Endothelial cell of umbilical vein (primary cell): ENCODE measurements at places on chromosomes 2 and 18. TPM values are rescaled to one million over a fixed set of nuclear protein-coding genes. Genes with fewer than 3 reads are reported as not detected.
A peak's percentile ranks its signal among the peaks of the same experiment; 100 is the strongest.

RNF125 gene
- 0.92 and 1.3 TPM in 2 replicates for total RNA-seq

ABCB11 gene
- 0.44 and 0.58 TPM in 2 replicates for total RNA-seq

TNFAIP6 gene
- total RNA-seq, result not detected in 2 replicates

SPHKAP gene
- not detected in 2 replicates for total RNA-seq

GRCh38 chr2:207779523-207779922 lies 9.8 kb upstream of the FZD5 start:
- no peak overlapping the region for H3K27ac ChIP-seq
- peaks cover 4% of the 10 kb centered on the region for H3K27me3 ChIP-seq
- H3K4me3 ChIP-seq, result no peak overlapping the region
- DNase-seq, result no peak
- no peaks in the 10 kb centered on the region for H3K4me1 ChIP-seq
- H3K36me3 ChIP-seq, result no peaks in the 10 kb centered on the region

CCDC148 gene
- total RNA-seq, result 0.69 TPM in 1 of 2 replicates, not detected in the other

DNA sequence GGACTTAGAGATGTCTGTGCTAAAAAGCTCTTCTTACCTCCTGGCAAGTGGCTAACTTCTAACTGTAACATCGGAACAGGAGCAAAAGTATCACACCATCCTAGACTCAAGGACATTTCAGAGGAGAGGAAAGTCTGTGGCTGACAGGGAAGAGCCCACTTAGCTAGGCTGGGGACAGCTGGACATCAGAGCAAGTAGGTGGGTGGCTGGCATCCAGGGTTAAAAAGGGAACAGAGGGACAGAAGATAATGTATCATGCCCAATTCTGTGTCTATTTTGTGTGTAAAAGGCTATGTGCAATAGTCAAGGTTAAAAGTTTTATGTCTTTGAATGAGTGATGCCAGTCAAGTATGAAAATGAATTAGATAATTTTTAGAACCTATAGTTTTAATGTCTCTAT lies 216.4 kb downstream of the GCA start:
- DNase-seq, result no peak
- H3K27me3 ChIP-seq, result no peaks in the 10 kb centered on the region
- no peaks in the 10 kb centered on the region for H3K4me1 ChIP-seq
- no peak overlapping the region for H3K27ac ChIP-seq
- no peak overlapping the region for H3K4me3 ChIP-seq
- H3K36me3 ChIP-seq, result no peaks in the 10 kb centered on the region

GRCh38 chr2:18896125-18896764 lies 306.9 kb upstream of the NT5C1B start:
- H3K4me3 ChIP-seq, result no peak overlapping the region
- DNase-seq, result no peak
- H3K27me3 ChIP-seq, result no peaks in the 10 kb centered on the region
- no peaks in the 10 kb centered on the region for H3K4me1 ChIP-seq
- H3K36me3 ChIP-seq, result no peaks in the 10 kb centered on the region

HRH4 gene
- total RNA-seq, result not detected in 2 replicates

GRCh38 chr2:172153156-172153555 lies 50.5 kb upstream of the DLX2 start:
- H3K27ac ChIP-seq, result no peak overlapping the region
- H3K4me3 ChIP-seq, result no peak overlapping the region
- peaks cover 14% of the 10 kb centered on the region for H3K27me3 ChIP-seq
- H3K36me3 ChIP-seq, result no peaks in the 10 kb centered on the region
- DNase-seq, result no peak
- no peaks in the 10 kb centered on the region for H3K4me1 ChIP-seq

- H3K4me1 ChIP-seq, result peaks cover 14% of the 10 kb centered on the region
- no peak overlapping the region for H3K27ac ChIP-seq
- peak overlapping the region; percentile 34 for H3K4me3 ChIP-seq
- H3K27me3 ChIP-seq, result no peaks in the 10 kb centered on the region
Measured at GRCh38 chr2:64331114-64331645, 122.8 kb upstream of the LGALSL start.

GRCh38 chr2:220586980-220587530 lies 959.6 kb downstream of the SLC4A3 start:
- H3K4me3 ChIP-seq, result no peak overlapping the region
- H3K4me1 ChIP-seq, result no peaks in the 10 kb centered on the region
- DNase-seq, result no peak
- H3K27ac ChIP-seq, result no peak overlapping the region
- H3K27me3 ChIP-seq, result no peaks in the 10 kb centered on the region
- H3K36me3 ChIP-seq, result no peaks in the 10 kb centered on the region

- no peak overlapping the region for H3K4me3 ChIP-seq
- H3K36me3 ChIP-seq, result no peaks in the 10 kb centered on the region
- H3K4me1 ChIP-seq, result no peaks in the 10 kb centered on the region
- no peak overlapping the region for H3K27ac ChIP-seq
Measured at GRCh38 chr2:66607152-66607551, 172.2 kb downstream of the MEIS1 start.

DNA sequence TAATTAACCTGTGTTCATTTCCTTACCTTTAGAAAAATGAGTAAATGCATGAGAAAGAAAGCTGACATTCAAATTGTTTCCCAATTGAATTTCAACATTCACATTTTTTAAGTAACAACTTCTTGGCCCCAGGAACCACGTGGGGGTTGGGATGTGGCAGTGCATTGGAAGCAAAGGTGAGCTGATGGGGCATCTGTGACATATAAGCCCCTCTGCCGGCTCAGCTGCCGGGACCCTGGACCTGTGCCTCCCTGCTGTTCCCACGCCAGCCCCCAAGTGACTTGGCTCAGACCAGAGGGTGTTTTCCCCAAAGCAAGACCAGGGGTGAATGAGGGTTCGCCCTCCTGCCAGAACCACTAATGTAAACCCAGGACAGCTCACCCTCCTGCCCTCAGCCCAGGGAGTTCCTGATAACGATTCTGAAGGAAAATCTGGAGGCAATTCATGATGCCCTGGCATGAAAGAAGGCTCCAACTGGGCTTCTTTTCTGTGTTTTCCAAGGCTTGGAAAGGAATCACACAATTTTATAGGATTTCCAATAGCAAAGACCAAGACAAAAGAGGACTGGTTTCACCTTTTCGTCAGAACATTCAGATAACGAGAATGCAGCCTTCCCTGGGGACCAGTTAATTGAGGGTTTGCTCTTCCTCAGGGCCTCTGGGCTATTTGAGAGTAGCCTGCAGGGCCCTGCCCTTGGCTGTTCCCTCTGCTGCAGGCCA lies 193.2 kb upstream of the TWIST2 start:
- no peak overlapping the region for H3K27ac ChIP-seq
- H3K36me3 ChIP-seq, result no peaks in the 10 kb centered on the region
- no peak for DNase-seq
- no peaks in the 10 kb centered on the region for H3K27me3 ChIP-seq
- no peak overlapping the region for H3K4me3 ChIP-seq

NT5C1B gene
- not detected in 2 replicates for total RNA-seq

- no peaks in the 10 kb centered on the region for H3K4me1 ChIP-seq
- no peak within 1 kb of the TSS for H3K27ac ChIP-seq
- no peak for DNase-seq
- no peak within 1 kb of the TSS for H3K4me3 ChIP-seq
Measured at GRCh38 chr2:68734688-68735525, at the start of gene ARHGAP25. ARHGAP25 (plus strand) TSS chr2:68734811; CDS start chr2:68735200, 389 bp downstream.

DNA sequence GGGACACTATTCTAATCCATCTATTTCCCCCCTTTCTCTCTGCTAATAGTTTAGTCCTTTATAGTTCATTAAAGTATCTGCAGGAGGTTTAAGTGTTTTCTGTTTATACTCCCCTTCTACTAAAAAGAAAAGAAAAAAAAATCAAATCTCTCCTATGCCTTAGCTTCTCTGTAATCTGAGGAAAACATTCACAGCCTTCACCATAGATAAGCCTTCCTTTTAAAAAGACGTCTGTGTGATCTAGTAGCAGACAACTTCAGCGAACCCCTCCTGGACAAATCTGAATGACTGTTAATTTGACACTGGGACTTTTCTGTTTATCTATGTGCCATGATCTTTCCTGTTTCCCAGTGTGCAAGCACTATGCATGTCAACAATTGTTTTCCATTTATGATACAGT lies 70.4 kb upstream of the CDH19 start:
- H3K36me3 ChIP-seq, result no peaks in the 10 kb centered on the region
- no peak overlapping the region for H3K4me3 ChIP-seq
- no peaks in the 10 kb centered on the region for H3K27me3 ChIP-seq
- H3K4me1 ChIP-seq, result no peaks in the 10 kb centered on the region
- DNase-seq, result peak; percentile 5
- H3K27ac ChIP-seq, result no peak overlapping the region

DNA sequence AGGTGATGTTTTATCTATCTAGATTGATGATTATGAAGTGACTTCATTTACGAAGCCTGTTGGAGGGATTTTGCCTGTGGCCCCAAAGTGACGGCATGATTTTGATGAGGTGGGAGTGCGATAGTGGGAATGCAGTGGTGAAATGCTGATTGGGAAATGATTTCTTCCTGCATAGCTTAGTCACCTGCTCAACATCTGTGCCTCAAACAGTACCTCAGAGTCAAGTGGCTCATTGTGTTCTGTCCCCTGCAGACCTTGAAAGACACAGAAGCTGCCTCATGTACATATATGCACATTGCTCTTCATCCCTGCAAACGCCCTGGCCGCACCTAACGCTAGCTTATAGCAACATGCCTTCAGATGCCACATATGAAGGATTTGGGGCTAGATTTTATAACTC lies 201.2 kb downstream of the TPGS2 start:
- DNase-seq, result no peak
- H3K27ac ChIP-seq, result no peak overlapping the region
- H3K4me3 ChIP-seq, result no peak overlapping the region
- H3K27me3 ChIP-seq, result no peaks in the 10 kb centered on the region
- H3K36me3 ChIP-seq, result no peaks in the 10 kb centered on the region
- H3K4me1 ChIP-seq, result no peaks in the 10 kb centered on the region

SCTR gene
- not detected in 2 replicates for total RNA-seq

DNA sequence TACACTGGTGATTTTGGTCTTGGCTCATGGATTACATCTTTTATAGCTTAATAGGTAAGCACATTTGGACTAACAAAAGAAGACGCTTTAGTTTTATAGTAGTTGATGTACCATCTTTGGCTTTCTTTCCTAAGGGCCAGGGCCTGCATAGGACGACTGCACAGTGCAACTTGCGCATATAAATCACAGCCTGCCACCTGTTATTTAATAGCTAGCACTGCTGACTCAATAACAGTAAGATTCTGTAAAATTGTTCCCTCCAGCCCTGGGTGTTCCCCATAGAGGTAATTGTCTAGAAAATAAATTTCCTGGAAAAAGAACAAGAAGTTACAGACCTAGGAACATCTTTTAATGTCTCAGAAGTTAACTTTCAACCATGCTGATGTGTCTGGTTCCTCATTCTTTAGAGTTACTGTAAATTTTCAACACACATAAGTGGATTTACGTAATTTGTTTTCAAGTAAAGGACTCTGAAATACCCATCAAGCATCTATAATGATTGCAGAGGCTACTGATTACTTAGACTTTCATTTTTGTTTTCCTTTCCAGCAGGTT lies 594.2 kb upstream of the NXPH2 start:
- no peaks in the 10 kb centered on the region for H3K4me1 ChIP-seq
- H3K36me3 ChIP-seq, result no peaks in the 10 kb centered on the region
- no peaks in the 10 kb centered on the region for H3K27me3 ChIP-seq
- no peak overlapping the region for H3K27ac ChIP-seq
- no peak overlapping the region for H3K4me3 ChIP-seq

ASXL3 gene
- total RNA-seq, result 0.27 and 1.7 TPM in 2 replicates

DNA sequence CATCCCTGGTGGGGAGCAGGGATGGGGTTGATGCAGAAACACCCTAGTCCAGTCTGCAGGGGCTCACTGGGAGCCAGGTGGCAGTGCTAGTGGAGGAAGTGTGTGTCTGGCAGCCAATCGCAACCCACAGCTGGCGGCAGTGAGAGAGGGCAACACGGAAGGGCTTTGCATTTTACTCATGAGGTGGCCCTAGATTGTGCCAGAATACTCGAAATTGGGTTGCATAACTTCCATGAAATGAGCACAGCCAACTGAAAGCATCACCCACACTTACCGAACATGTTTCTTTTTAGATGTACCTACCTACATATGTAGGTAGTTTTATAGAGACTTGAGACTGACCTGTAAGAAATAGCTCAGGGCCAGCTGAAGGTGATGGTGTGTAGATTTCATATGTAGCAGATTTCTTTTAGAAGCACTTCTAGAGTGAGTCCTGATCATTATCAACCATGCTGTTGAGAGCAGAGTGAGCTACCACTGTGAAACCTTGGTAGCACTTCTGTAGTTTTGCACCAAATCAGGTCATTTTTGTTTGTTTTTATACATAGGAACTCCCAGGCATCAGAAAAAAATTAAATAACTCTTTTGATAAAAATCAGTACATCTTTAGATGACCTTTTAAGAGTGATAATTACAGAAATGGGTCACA lies 13.0 kb downstream of the IL18R1 start:
- H3K4me3 ChIP-seq, result no peak overlapping the region
- H3K27me3 ChIP-seq, result no peaks in the 10 kb centered on the region
- no peaks in the 10 kb centered on the region for H3K4me1 ChIP-seq
- peaks cover 2% of the 10 kb centered on the region for H3K36me3 ChIP-seq
- H3K27ac ChIP-seq, result no peak overlapping the region

DNA sequence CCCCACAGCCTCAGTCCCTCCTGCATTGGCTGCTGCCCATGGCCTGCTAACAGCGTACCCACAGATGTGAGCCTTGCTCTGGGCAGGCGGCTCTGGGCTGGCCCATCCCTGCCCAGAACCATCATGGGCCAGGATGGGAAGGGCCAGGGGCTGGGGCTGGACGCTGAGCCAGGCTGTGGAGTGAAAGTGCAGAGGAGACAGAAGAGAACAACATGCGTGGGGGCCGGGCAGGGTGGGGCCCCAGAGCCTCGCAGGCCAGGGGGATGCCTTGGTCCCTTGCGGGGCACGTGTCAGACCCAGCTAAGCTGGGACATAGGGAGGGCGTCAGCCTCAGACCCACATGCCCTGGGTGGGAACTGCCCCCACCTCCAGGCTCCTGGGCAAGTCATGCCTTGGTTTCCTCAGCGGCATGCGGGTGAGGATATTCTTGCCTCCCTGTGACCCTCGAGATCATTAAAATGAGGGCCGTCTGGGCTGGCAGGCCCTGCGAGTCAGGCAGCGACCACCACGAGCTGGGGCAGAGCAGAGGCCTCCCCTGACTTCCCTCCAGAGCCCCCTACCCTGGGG lies 27.3 kb downstream of the GPC1 start:
- H3K27ac ChIP-seq, result no peak overlapping the region
- H3K36me3 ChIP-seq, result no peaks in the 10 kb centered on the region
- DNase-seq, result no peak
- H3K4me3 ChIP-seq, result no peak overlapping the region
- no peaks in the 10 kb centered on the region for H3K27me3 ChIP-seq

DSC3 gene
- 0.18 and 0.23 TPM in 2 replicates for total RNA-seq

DNA sequence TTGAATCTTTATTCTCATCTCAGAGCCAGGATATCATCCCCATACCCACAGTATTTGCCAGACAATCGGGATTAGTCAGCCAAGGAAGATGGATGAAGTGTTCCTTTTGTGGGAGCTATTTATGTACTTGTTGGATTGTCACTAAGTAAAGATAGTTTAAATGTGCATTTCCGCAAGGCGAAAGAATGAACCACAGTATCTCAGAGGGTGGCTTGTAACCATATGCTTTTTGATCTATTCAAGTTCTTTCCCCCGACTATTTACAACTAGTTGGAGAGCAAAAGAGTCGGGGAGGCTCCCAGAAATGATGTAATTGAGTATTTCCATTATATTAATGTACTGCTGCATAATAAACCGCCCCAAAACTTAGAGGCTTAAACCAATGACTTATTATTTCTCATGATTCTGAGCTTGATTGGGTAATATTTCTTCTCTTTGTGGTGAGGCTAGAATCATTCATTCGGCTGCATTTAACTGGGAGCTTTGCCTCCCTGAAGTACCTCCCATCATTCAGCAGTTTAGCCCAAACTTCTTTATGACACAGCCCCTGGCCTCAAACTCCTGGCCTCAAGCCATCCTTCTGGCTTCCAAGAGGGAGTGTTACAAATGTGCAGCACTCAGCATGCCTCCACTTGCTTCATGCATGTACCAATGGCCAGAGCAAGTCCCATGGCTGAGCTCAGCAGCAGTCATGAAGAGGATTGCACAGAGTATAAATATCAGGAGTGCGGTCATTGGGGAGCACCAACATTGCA lies 423.7 kb downstream of the METTL4 start:
- no peak overlapping the region for H3K4me3 ChIP-seq
- no peak overlapping the region for H3K27ac ChIP-seq
- H3K4me1 ChIP-seq, result no peaks in the 10 kb centered on the region
- no peak for DNase-seq

STAM2 gene
- total RNA-seq, result 25.7 and 27.5 TPM in 2 replicates
